Iris pigment epithelial cell (primary cell): ENCODE measurements at places on chromosomes 4 and X.
A peak's percentile ranks its signal among the peaks of the same experiment; 100 is the strongest.

DNA sequence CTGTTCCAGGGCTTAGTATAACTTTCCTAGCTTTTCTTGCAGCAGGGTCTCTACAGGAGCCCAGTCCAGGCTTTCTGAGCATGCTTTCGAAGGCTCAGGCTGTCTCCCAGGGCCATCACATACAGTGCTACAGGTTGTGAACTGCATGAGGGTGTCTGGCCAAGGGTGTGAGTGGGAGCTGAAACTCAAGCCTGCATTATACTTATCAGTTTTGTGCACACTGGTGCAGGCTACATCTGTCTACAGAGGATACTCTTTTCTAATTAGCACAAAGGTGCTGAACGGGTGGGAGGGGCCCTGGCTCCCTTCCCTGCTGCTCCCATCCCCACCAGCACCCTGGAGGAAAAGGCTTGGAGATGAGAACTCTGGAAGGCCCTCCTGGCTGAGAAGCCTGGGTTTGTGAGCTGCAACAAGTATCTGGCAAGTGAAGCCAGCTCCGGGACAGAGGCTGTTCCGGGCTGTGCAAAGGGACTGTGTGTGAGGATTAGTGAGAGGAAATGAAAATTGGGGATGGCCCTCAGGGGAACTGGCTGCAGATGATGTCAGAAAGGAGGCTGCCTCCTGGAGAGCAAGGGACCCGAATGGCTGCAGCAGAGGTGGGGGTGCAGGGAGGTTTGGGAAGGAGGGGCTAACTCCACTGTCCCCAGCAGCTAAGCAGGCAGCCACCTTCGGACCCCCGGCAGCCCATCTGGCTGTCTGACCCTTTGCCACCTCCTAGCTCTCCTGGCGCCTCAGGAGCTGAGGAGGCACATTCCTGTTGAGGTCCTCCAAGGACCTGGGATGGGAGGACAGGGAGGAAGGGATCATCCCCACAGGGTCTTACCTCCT lies 68.5 kb downstream of the EFNB1 start:
- no peak for DNase-seq

DNA sequence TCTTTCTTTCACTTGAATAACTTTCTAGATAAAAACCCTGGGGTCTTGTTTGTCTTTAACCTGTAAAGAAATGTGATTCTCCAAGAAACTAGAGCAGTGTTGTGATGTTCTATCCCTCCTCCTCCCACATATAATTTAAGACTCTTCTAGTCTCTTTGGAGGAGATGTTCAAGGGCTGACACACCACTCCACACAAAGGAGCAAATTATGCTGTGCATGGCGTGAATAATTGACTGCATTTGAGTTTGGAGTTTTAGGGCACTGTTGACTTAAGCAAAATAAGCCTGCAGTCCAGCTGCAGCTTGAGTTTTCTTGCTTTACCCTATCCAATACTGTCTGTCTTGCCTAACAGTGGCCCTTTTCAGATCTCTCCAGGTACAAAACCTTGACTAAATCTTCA lies 119.7 kb downstream of the CHRDL1 start:
- DNase-seq: no peak

DNA sequence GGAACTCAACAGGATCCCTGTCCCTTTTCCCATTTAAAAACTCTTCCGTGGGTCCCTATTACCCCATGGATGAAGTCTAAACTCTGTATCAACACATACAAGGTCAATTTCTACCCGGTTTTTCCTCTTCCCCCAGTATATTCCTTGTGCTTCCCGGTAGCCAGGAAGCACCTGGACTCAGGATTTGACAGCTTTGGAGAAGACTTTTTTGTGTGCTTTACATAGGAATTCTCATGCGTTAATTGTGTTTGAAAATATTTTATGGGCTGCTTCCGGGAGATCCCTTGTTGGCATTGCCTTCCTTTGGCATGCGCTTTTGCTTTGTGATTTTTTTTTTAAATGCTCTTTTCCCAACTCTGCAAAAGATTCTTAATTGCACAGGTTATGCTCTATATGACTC lies 7.2 kb downstream of the SMS start:
- no peak for DNase-seq

DNA sequence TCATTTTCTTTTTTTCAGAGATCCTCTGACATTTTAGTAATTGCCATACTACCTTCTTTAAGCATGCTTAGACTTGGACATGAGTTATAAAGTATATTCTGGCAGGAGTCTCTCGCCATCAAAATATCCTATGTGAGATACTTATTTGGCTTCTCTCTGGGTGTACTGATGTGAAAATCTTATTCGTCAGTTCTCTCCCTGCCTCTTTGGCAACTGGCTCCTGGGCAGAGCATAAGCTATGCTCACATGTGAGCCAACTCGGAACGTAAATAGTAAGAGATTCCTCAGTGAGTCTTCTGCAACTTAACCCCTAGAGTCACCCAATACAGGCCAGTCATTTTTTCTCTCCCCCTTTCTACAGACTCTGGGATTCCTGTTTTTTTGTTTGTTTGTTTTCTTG lies 91.6 kb downstream of the MAGEB17 start:
- DNase-seq: peak; percentile 37

GRCh38 chr4:107155366-107155765 lies 119.3 kb upstream of the DKK2 start:
- no peak for DNase-seq

DNA sequence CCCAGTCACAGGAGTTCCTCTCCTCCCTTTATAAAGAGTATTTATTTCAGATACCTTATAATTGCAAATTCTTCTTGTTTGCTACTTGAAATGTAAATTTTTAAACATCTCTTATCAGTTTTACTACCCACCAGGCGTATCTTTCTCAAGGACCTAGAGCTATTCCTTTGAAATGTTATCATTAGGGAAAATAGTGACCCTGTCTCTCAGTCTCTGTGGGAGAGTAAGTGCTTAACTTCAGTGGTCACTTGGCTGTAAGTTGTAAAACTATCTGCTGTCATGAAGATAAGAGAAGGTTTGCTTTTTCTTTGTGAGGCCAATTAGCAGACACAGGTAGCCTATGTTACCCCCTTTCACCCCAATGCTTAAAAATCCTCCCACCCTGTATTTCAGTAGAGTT lies 241.6 kb downstream of the TACR3 start:
- DNase-seq: no peak

DNA sequence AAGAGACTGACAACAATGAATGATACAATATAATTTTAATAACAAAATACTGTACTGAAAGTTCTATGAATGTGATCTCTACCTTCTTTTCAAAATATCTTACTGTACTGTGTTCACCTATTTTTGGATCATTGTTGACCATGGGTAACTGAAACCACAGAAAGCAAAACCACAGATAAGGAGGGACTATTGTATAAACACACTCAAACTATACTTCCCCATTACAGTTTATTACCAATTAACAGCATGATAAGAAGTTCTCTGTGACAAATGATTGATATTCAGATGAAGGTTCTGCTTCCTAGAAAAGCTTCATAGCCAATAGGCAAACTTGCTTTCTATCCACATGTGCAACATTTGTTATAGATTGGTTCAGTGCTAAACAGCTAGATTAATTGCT lies 50.1 kb downstream of the GABRG1 start:
- DNase-seq: no peak

- no peak for DNase-seq
Measured at GRCh38 chrX:12042615-12043014, 95.7 kb upstream of the FRMPD4 start.

GRCh38 chr4:149531861-149532260 lies 283.8 kb downstream of the IQCM start:
- DNase-seq: peak; percentile 79

DNA sequence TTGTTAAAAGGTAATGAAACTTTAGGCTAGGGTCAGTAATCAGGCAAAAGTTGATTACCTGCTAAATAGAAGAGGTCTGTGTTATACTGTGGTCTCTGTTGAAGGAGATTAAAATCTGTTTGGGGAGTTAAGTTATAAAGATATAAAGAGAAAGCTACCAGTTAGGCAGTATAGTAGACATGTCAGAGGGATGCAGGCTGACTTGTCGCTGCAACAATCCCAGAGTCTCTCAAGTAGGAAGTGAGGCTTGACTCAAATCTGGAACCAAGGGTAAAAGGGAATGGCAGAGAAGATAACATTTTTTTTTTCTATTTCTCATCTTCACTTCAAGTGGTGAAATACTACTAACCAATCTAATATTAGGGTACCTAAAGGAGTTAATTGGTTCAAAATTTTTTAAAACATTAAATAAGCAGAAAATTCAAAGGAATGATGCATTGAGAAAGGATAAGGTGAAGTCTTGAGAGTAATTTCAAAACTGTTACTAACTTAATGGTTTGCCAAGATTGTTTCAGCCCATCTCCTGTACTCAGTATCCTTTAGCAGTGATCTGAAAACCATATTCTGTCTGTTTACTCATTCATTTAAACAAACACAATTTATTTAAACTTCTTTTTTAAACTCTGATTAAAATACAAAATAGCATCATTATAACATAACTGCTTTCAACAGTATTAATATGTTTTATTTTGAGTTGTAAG lies 12.8 kb downstream of the HERC3 start:
- DNase-seq: no peak

GRCh38 chr4:128241425-128241913 lies 46.1 kb downstream of the PGRMC2 start:
- peak; percentile 96 for DNase-seq

DNA sequence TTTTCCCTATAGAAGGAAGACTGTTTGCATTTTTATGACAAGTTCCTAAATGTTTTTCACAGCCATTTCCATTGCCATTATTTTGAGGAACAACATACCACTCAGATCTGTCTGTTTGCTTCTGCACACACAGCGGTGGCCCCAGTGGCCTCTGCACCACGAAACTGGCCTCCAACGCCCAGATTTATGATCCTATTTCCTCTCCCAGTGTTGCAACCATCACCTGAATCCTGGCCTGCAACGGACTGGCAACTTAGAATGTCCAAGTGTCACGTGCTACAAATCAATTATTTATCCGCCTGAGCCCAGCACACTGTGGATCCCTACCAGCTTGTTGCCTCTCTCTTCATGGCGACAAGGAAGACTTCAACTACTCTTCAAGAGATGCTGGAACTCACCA lies 9.2 kb downstream of the RAI2 start:
- no peak for DNase-seq

DNA sequence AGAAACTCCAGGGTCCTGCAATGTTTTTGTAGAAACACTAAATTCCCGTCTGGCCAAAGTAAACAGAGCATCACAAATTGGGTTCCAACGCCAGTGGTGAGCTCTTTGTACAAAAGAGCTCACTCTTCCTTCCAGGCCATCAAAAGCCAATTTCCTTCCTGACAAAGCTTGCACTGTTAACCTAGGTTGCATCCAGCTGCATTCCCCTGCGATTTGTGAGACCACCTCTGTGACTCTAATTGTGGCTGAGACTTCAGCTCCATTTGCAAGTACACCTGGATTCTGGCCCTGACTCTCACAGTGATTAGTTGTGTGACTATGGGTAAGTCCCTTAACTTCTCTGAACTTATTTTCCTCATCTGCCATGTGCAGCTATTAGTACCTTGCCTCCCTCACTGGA lies 212.5 kb upstream of the CXorf66 start:
- DNase-seq: no peak

- DNase-seq: peak; percentile 62
Measured at GRCh38 chr4:6641164-6641970, 882 bp downstream of the MRFAP1 start.

DNA sequence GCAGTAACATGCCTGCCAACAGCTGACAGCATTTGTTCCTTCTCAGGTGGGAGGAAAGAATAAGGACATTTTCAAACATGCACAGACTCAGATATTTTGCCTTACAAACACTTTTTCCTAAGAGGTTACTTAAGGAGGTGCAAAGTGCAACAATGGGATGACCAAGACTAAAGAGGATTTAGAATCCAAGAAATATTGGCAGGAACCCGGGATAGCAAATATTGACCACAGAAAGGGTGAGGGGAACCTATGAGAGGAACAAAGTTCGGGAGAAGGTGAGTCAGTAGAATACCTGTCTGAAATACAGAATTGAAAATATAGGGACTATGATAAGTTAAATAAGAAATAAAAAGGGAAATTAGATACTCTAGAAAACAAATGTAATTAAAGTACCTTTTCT lies 321.9 kb upstream of the EMCN start:
- DNase-seq: no peak

DNA sequence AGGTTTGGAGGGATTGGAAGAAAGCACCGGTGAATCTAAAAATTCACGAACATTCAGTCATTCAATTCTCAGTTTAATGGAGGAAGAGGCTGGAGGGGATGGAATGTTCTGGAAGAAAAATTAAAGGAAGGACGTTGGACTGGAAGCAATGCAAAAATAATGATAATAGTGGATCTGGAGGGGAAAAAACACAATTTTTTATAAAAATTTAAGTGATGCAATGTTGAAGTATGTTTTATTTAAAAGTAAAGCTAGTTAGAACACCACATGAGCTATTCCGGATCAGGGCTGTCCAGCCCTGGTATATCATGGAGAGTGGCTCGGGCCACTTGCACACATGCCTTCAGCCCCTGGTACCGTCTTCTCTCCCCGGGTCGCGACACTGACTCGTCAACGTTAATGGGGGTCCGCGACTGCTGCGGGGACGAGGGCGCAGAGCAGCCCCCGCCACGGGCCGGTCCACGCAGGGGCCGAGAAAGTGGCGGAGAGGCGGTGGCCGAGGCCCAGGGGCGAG lies 204.6 kb downstream of the TENM3 start:
- DNase-seq: peak; percentile 31

DNA sequence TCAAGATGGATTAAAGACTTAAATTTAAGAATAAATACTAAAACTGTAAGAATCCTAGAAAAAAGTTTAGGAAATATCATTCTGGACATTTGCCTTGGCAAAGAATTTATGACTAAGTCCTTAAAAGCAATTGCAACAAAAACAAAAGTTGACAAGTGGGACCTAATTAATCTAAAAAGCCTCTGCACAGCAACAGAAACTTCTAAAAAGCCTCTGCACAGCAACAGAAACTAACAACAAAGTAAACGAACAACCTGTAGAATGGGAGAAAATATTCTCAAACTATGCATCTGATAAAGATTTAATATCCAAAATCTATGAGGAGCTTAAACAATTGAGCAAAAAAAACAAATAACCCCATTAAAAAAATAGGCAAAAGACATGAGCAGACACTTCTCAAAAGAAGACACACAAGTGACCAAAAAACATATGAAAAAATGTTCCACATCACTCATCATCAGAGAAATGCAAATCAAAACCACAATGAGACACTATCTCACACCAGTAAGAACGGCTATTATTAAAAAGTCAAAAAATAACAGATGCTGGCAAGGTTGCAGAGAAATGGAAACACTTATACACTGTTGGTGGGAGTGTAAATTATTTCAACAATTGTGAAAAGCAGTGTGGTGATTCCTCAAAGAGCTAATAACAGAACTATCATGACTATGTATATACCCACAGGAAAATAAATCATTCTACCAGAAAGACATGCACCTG lies 5.5 kb upstream of the OPRPN start:
- no peak for DNase-seq

DNA sequence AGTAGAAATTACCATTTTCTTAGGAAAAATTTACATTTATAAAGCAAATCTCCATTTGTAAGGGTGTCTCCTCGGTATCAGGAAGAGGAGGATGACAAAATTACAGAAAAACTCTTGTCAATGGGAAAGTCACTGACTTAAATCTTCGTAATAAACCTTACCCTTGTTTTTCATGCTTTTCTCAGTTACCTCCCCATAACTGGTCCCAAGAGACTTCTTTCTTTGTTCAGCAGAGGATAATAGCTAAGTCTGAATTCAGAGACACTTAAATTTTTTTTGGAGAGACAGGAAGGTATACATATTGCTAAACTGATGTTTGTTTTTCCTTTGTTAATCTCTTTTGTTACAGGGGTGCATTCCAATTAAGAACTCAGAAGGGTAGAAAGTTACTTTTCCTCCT lies 125.5 kb upstream of the JADE1 start:
- no peak for DNase-seq

GRCh38 chr4:71011451-71011850 lies 18.0 kb downstream of the DCK start:
- no peak for DNase-seq

- peak; percentile 28 for DNase-seq
Measured at GRCh38 chrX:15448010-15448639, 45.0 kb downstream of the PIR start.
